ENCODE measurements at places on chromosomes 2 and 18.
A peak's percentile ranks its signal among the peaks of the same experiment; 100 is the strongest.

GRCh38 chr2:39996653-39997080, 217.6 kb upstream of the THUMPD2 start:
- DNase-seq, result no peak

GRCh38 chr2:188601391-188601790, 309.7 kb downstream of the GULP1 start:
- DNase-seq, result no peak

- no peak for DNase-seq
Observed at GRCh38 chr2:31886700-31887099, 124.1 kb downstream of the MEMO1 start.

DNA sequence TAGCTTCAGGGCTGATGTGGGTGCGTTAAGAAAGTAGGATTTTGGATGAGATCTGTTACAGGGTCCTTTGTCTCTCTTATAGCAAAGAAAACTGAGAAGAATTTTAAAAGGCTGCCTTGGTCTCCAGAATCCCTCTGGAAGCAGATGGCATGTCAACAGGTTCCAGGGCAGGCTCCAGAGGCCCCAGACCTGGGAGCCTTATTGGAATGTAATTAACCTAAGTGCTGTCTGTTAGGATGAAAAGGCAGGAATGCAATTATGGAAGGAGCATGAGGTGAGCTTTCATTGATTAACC, 97.2 kb upstream of the PKDCC start:
- no peak for DNase-seq

DNA sequence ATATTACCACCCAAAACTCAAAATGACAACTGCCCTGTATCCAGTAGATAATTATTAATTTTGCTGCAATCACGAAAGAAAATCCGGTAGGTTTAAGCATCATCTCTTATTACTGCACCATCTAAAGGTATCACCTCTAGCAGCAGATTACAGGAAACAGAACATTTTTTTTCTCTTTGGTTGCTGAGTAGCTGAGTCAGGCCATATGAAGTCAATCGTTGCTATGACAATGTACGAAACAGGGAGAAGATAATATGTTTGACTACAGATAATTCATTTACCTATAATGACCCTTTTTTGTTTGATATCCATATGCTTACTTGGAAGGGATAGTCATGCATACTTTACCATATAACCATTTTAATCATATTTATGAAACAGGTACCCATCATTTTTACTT, 831.6 kb upstream of the CHAC2 start:
- no peak for DNase-seq

GRCh38 chr2:118309257-118309945, 221.1 kb downstream of the INSIG2 start:
- no peak for DNase-seq

DNA sequence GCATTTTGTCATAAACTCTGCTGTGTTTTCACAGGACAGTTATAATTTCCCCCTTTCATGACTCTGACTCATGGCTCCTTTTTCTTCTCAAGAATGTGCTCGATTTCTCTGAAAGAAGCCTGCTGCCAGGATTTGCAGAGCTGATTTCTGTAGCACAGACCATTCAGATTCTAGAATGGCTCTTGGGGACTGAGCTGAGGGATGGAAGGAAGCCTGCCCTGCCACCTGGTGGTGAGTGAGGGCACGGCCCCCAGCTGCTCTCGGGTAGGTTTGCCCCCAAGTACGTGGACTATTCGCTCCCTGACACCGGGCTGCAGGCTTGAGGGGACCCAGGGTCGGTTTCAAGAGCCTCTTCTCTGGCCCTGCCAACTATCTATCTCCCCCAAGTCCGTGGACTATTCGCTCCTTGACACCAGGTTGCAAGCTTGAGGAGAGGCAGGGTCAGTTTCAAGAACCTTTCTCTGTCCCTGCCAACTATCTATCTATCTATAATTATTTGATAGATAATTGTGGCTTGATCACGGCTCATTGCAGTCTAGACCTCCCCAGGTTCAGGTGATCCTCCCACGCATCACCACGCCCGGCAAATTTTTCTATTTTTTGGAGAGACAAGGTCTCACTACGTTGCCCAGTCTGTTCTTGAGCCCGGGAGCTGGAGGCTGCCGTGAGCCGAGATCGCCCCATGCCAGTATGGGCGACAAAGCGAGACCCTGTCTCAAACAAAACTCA, 1.4 kb upstream of the SMYD5 start:
- no peak for DNase-seq

DNA sequence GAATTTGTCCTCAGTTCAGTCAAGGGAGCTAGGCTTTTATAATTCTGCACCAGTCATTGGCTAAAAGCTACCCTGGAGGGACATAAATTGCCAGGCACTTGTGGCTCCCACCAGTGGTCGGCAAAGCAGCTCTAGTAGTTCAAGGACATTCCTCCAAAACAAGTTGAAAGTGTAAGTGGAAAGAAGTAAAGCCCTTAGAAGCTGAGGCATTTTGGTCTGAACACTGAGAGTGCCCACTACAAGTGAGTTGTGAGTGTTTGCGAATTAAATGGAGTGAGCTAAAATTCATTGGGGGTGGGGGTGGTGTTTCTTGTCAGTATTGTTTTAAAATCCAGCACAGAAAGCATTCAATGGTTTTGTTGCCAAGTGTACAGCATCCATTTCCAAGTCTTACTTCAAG, 879.9 kb upstream of the CDH2 start:
- DNase-seq, result no peak

DNA sequence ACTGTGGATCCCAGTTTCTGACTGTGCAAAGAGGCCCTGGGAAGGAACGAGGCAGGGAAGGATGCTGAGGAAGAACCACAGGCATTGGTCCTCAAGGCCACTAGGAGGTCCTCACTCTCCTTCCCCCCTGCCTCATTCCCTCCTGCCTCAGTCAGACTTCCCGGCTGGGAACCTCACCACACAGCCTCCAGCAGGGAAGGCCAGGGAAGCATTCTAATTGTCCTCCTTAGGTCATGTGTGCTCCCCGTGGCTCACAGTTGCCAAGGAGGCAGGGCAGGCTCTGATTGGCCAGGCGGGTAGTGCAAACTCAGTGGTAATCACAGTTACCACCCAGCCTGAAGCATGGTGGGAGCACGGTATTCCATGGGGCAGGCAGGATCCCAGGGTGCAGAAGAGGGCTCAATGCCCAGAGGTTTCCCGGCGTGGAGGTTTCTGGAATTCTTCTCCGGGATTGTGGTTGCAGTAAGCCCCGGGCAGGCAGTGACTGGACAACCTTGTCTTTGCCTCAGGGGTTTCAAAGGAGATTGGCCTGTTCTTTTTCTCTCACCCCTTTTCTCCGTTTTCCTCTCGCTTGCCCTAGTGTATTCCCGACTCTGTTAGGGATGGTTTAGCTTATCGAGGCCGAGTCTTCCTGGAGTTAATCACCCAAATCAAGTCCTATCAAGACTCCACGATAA, 27.1 kb downstream of the FER1L5 start:
- DNase-seq, result no peak

- no peak for DNase-seq
Observed at GRCh38 chr18:9055626-9056025, 46.9 kb upstream of the NDUFV2 start.

DNA sequence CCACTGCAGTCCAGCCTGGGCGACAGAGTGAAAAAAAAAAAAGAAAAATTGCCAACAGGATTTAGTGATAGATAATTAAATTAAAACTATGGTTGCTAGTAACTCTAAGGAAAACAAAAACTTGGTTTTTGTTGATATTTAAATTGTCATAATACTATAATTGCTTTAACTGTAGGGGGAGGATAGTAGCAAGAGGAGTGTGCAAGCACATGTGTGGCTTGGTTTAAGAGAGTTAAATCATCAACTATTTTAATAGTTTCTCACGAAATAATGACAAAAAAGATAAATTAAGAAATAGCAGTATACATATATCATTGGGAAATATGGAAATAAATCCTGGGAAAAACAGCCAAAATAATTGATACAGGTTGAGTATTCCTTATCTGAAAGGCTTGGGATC, 27.4 kb upstream of the RAPGEF4 start:
- no peak for DNase-seq

DNA sequence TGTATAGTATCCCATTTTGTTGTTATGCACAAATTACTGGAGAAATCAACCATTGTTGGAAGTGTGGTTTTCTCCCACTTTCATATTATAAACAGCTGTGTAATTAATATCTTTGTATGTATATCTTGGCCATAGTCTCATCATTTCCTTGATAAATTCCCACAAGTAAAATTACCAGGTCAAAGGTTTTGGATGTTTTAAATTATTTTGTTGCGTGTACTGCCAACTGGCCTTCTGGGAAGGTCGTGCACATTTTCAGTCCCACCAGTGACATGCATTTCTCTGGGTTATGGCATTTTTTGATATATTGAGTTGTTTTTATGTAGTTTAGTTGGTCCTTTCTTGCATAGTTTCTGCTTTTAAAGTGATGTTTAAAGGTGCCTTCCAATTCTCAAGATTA, 41.5 kb downstream of the TSHZ1 start:
- DNase-seq, result no peak

GRCh38 chr2:21044694-21045371, 960 bp upstream of the APOB start:
- no peak for DNase-seq

DNA sequence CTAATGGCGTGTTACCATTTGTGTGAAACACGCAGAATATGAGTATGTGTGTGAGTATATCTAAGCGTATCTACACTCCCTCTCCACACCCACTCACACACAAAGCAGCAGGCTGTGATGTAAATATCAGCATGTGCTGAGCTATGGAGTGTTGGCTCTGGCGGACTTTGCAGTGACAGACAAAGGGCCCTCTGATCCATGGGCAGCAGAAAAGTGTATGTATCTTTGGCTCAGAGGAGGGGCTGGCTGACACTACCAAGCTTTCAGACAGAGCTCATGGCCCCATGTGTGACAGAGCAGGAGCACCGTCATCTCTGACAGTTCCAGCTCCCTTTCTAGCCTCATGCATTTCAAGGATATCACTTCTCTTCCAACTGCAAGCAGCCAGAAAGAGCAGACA, 57.2 kb upstream of the ASB18 start:
- no peak for DNase-seq

DNA sequence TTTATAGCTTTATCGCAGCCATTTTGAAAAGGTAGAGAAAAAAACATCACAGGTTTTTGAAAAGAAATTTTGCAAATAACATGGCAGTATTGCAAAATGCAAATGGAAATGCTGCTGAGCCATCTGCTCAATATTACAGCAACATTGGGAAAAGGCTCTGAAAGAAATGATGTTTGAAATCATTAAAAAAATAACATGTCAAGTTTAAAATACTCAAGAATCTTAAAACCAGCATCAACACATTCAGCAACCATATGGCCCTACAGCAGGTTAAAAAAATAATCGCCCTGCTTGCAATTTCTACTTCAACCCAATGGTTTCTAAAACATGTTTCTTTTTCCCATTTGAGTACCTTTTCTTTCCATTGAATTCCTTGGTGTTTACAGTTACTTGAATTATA, 289.4 kb downstream of the AFF3 start:
- no peak for DNase-seq

- DNase-seq, result no peak
Observed at GRCh38 chr2:201618744-201619662, 24.3 kb downstream of the TMEM237 start.

DNA sequence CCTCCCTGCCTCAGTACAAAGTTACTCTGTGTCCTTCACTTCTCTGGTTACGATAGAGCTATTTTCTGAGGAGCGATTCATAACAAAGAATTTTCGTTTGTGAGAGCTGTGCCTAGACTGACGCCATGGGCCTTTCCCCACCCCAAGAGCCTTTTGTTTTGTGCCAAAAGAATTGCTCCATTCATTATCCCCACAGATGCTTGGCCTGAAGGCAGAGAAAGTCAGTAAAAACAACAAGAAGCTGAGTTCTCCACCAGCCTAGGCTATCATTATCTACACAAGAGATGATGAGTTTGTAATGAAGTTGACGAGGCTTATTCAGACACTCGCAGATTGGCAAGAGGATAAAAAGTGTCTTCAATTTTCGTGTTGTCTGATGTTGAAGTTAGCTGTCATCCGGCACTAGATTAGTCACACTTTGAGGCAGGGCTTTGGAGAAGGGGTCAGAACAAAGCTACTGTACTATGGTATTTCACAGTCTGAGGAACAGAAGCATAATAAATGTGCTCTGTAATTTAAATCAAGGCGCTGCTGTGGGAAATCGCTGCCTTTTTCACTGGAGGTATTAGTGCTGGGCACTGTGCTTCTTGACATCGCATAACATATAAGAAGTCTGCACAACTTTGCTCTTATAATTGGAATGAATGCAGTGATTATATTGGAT, 278.4 kb upstream of the FIGN start:
- DNase-seq, result no peak

DNA sequence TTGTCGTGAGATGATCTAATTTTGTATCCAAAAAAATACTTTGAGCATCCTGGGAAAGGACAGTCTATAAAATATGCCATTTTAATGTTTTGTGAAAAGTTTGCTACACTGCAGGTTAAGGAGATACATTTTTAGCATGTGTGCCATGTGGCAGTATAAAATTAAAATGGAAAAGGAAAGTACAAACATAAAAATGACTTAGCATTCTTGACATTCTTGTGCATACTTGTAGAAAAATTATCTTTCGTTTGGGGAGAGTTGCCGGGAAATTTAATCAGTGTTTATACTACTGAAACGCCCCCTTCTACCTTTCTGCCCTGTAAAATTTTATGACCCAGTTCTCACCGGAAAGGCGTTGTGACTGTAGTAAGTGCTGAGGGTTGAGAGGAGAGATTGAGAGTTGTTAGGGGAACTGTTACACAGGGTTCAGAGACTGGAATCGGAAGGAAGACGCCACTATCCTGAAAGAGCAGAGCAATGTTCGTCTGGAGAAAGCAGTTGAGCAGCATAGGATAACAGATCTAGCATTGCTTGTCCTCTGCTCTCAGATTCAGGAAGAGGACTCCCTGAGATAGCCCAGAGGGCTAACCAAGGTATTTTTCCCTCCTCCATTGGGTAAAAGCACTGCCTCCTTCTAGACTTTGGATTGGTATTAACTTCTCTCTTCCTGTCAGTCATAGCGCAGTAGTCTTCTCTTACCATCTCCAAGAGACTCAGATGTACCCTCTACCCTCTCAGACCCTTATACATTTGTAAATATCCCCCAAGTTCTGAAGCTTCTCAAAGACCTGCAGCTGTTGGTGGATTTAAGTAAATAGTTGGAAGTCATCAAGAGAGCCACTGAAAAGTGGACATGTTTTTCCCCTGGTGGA, 2.7 kb downstream of the CDH20 start:
- no peak for DNase-seq

GRCh38 chr2:20135631-20136050, 84.2 kb upstream of the LAPTM4A start:
- DNase-seq, result peak; percentile 19

DNA sequence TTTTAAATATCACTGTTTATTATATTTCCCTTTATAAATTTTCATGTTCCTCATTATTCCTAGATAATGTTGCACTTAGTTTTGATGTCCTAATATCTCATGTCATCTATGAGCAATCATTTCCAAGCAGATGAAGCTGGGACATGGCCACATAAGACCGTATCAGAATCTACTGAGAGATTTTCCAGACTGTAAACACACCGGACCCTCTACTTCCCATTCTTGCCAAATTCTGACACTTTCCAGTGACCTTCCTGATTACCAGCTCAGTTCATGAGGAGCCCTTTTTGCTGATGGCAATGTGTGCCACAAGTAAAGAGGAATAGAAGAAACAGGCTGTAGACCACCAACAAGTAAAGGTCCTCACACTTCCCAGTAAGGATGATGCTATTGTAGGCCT, 20.3 kb upstream of the PDE1A start:
- no peak for DNase-seq

Data from cortex of kidney (tissue), 1 donor.